ENCODE measurements at places on chromosomes 16 and 17. TPM values are rescaled to one million over a fixed set of nuclear protein-coding genes. Genes with fewer than 3 reads are reported as not detected.

Gene ASGR1
- total RNA-seq: 0.36 TPM

Gene PRPSAP1
- total RNA-seq: 25.6 TPM

Gene CCL22
- not detected for total RNA-seq

Gene NOD2
- total RNA-seq: 1.5 TPM

Gene EVPLL
- total RNA-seq: not detected

Gene TLCD3B
- total RNA-seq: not detected

Gene MPV17L
- 1.1 TPM for total RNA-seq

Gene TSPAN10
- 1.9 TPM for total RNA-seq

Gene TNFRSF17
- total RNA-seq: not detected

Gene ABCC11
- total RNA-seq: under 0.01 TPM

Gene ARRB2
- total RNA-seq: 7.0 TPM

Gene OR4D1
- not detected for total RNA-seq

Gene CD300LF
- total RNA-seq: not detected

Gene CIBAR2
- not detected for total RNA-seq

Gene ACE
- 16.4 TPM for total RNA-seq

Gene PFN1
- 321 TPM for total RNA-seq

Gene CIITA
- 4.9 TPM for total RNA-seq

Gene KRTAP1-1
- not detected for total RNA-seq

Gene PRR15L
- not detected for total RNA-seq

Gene ZP2
- total RNA-seq: not detected

Gene GALNS
- total RNA-seq: 50.5 TPM

Gene C16orf96
- total RNA-seq: 0.12 TPM

Gene VTN
- total RNA-seq: not detected

Gene CNTNAP1
- total RNA-seq: 38.0 TPM

Data from hair follicle dermal papilla cell (primary cell).